ENCODE measurements at places on chromosomes 1 and 21.

DNA sequence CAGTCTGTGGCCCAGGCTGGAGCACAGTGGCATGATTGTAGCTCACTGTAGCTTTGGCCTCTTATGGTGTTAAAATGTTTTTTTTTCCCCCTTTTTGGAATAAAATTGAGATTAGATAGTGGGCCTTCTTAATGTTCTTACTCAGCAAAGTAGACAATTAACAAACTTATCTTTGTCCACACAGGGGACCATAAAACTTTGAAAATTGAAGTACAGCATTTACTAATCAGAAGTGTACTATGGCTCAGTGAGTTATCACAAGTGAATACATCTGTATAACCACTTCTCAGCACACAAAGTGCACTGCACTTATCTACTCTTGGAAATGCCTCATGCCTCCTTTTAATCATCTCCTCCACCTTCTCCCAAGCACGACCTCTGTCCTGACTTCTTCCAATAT lies 218.9 kb downstream of the PRDM2 start:
- no peak overlapping the region for H3K27ac ChIP-seq
- H3K36me3 ChIP-seq, result no peaks in the 10 kb centered on the region
- no peaks in the 10 kb centered on the region for H3K4me1 ChIP-seq
- H3K4me3 ChIP-seq, result no peak overlapping the region

GRCh38 chr1:92324784-92325183 lies 25.9 kb downstream of the RPAP2 start:
- no peaks in the 10 kb centered on the region for H3K4me1 ChIP-seq

- no peaks in the 10 kb centered on the region for H3K27me3 ChIP-seq
- no peak overlapping the region for H3K27ac ChIP-seq
Measured at GRCh38 chr1:112625696-112626095, 6.1 kb downstream of the CAPZA1 start.

GRCh38 chr1:6956488-6957159 lies 171.4 kb downstream of the CAMTA1 start:
- H3K4me3 ChIP-seq, result no peak overlapping the region
- H3K27ac ChIP-seq, result no peak overlapping the region
- H3K4me1 ChIP-seq, result peaks cover 2% of the 10 kb centered on the region
- no peaks in the 10 kb centered on the region for H3K36me3 ChIP-seq
- DNase-seq, result no peak
- peaks cover 3% of the 10 kb centered on the region for H3K27me3 ChIP-seq

- peak overlapping the region; percentile 81 for H3K4me3 ChIP-seq
- H3K27ac ChIP-seq, result peak overlapping the region; percentile 90
- no peaks in the 10 kb centered on the region for H3K27me3 ChIP-seq
Measured at GRCh38 chr1:93680076-93680419, 1.6 kb downstream of the BCAR3 start.

- H3K36me3 ChIP-seq, result peaks cover 5% of the 10 kb centered on the region
- H3K4me3 ChIP-seq, result no peak overlapping the region
- H3K27me3 ChIP-seq, result no peaks in the 10 kb centered on the region
Measured at GRCh38 chr21:42739061-42739931, 85.9 kb downstream of the PDE9A start.

DNA sequence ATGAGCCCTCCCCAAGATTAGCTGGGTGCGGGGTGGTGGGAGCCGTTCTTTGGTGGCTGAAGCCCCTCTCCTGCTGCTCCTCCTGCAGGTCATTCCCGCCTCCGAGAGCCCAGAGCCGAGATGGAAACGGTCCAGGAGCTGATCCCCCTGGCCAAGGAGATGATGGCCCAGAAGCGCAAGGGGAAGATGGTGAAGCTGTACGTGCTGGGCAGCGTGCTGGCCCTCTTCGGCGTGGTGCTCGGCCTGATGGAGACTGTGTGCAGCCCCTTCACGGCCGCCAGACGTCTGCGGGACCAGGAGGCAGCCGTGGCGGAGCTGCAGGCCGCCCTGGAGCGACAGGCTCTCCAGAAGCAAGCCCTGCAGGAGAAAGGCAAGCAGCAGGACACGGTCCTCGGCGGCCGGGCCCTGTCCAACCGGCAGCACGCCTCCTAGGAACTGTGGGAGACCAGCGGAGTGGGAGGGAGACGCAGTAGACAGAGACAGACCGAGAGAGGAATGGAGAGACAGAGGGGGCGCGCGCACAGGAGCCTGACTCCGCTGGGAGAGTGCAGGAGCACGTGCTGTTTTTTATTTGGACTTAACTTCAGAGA lies 448 bp downstream of the G0S2 start:
- H3K4me1 ChIP-seq, result peaks cover 33% of the 10 kb centered on the region
- peak overlapping the region; percentile 52 for H3K4me3 ChIP-seq
- no peak for DNase-seq
- no peak overlapping the region for H3K27ac ChIP-seq
- peaks cover 3% of the 10 kb centered on the region for H3K27me3 ChIP-seq

- no peak for DNase-seq
- no peaks in the 10 kb centered on the region for H3K27me3 ChIP-seq
- H3K27ac ChIP-seq, result no peak overlapping the region
- no peak overlapping the region for H3K4me3 ChIP-seq
- H3K4me1 ChIP-seq, result no peaks in the 10 kb centered on the region
- peaks cover 95% of the 10 kb centered on the region for H3K36me3 ChIP-seq
Measured at GRCh38 chr1:169858467-169858866, 35.2 kb downstream of the SCYL3 start.

- no peaks in the 10 kb centered on the region for H3K36me3 ChIP-seq
- DNase-seq, result no peak
- no peaks in the 10 kb centered on the region for H3K27me3 ChIP-seq
- H3K27ac ChIP-seq, result no peak overlapping the region
- no peaks in the 10 kb centered on the region for H3K4me1 ChIP-seq
- no peak overlapping the region for H3K4me3 ChIP-seq
Measured at GRCh38 chr21:27134516-27134915, 167.6 kb upstream of the ADAMTS5 start.

- H3K4me1 ChIP-seq, result peaks cover 15% of the 10 kb centered on the region
- peaks cover 70% of the 10 kb centered on the region for H3K36me3 ChIP-seq
- peak; percentile 49 for DNase-seq
- no peak overlapping the region for H3K27ac ChIP-seq
- H3K4me3 ChIP-seq, result no peak overlapping the region
Measured at GRCh38 chr1:228396770-228397662, 9.6 kb downstream of the TRIM11 start.

DNA sequence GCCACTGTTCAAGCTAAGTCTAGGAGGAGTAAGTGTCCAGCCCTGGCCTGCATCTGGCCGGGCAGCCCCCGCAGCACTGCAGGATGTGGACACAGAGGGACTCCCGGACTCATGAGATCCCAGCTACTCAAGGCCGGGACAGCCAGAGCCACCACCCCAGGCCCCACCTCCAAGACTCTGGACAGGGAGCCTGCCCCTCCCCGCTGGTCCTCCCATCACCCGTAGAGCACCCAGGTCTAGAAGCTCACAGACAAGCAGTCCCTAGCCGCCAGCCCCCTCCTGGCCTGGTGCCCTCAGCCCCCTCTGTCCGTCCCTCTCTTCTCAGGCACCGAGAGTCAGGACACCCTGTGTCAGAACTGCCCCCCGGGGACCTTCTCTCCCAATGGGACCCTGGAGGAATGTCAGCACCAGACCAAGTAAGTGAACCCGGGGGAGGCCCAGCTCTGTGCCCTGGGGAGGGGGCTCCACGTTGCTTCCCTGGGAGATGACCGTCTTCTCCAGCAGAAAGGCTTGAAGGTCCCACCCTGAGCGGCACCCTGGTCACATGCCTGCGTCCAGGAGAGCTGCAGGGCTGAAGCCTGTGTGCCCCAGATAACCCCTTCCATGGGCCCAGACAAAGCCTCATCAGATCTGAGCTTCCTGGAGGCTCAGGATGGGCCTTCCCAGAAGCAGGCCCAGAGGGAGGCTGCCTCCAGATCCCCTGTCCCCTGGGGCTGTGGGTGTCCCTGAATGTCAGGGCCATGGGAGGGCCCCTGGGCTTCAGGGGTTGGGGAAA lies 4.3 kb downstream of the TNFRSF14 start:
- H3K4me1 ChIP-seq, result peaks cover 29% of the 10 kb centered on the region
- no peak for DNase-seq
- no peak overlapping the region for H3K27ac ChIP-seq

- no peak for DNase-seq
- H3K4me1 ChIP-seq, result no peaks in the 10 kb centered on the region
- H3K36me3 ChIP-seq, result no peaks in the 10 kb centered on the region
- no peak overlapping the region for H3K27ac ChIP-seq
- H3K27me3 ChIP-seq, result no peaks in the 10 kb centered on the region
Measured at GRCh38 chr1:228783418-228784040, 48.2 kb downstream of the RHOU start.

- H3K4me1 ChIP-seq, result no peaks in the 10 kb centered on the region
- H3K4me3 ChIP-seq, result no peak overlapping the region
- H3K27ac ChIP-seq, result no peak overlapping the region
- no peaks in the 10 kb centered on the region for H3K27me3 ChIP-seq
Measured at GRCh38 chr1:223087291-223088255, 55.5 kb downstream of the TLR5 start.

- no peak overlapping the region for H3K4me3 ChIP-seq
- DNase-seq, result no peak
- peaks cover 7% of the 10 kb centered on the region for H3K4me1 ChIP-seq
Measured at GRCh38 chr1:26412180-26412840, 1.7 kb downstream of the LIN28A start.

- peak within 1 kb of the TSS; percentile 90 for H3K27ac ChIP-seq
- H3K4me3 ChIP-seq, result peak within 1 kb of the TSS; percentile 63
- peak; percentile 93 for DNase-seq
- H3K4me1 ChIP-seq, result peaks cover 36% of the 10 kb centered on the region
- H3K36me3 ChIP-seq, result peaks cover 14% of the 10 kb centered on the region
Measured at GRCh38 chr1:153985941-153986761, at the start of gene RAB13. TSS of gene RAB13 (minus strand) at chr1:153986339. CDS start at chr1:153986236, 103 bp downstream.

GRCh38 chr1:6472391-6472790 lies 6.4 kb upstream of the TNFRSF25 start:
- DNase-seq, result no peak
- H3K36me3 ChIP-seq, result peaks cover 55% of the 10 kb centered on the region
- no peaks in the 10 kb centered on the region for H3K27me3 ChIP-seq
- peak overlapping the region; percentile 57 for H3K27ac ChIP-seq
- H3K4me3 ChIP-seq, result no peak overlapping the region
- H3K4me1 ChIP-seq, result peaks cover 35% of the 10 kb centered on the region

DNA sequence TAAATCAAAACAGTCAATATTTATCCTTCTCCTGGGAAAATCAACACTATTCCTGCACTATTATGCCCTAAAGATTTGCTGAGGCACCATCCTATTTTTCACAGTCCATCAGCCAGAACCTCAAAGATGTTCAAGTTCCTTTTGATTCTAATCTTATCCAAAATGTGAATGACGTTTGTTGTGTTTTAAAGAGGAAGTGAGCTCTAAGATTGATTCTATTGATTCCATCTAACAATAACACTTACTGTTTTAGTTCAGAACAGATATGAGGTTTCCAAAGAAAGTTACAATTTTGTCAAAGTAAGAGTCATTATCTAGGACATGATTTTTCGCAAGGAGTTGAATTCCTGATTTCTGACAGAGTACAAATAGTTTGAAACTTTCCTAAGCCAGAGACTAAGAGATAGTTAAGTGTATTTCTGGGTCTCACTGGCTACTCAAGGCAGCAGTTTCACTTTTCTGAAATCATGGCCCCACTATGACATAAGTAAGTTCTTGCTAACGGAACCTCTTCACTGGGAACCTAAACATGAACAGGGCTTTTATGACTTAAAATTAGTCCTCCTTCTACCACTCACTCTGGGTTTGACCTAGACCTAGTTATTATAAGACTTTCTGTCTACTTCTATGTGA lies 84.7 kb downstream of the LHX9 start:
- H3K27ac ChIP-seq, result no peak overlapping the region
- no peak for DNase-seq
- H3K4me1 ChIP-seq, result no peaks in the 10 kb centered on the region
- H3K36me3 ChIP-seq, result no peaks in the 10 kb centered on the region
- no peak overlapping the region for H3K4me3 ChIP-seq
- H3K27me3 ChIP-seq, result no peaks in the 10 kb centered on the region

DNA sequence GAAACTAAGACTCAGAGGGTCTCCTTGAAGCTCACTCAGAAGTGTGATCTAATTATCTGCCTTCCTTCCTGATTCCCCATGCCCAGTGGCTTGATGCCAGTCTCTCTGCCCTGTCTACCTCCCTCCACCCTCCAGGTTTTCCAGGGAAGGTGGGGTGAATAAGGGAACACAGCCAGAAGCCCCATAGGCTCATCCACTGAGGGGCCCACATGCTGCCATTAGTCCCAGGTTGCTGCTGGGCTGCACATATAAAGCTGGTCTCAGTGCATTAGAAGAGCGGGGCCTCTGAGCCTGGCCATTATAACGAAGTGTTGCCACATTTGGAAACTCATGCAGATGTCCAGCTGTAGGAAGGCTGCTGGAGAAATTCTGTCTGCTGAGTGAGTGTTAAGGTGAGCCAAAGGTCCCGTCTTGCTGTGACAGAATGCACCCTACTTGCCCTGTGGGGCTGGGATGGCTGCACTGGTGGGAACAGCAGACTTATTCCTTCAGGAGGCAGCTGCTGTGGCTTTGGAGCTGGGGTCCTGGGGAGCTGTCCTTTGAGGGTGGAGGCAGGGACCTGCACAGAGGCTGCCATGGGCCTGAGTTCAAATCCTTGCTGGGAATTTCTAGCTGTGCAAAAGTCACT lies 2.9 kb downstream of the ADORA1 start:
- H3K4me1 ChIP-seq, result peaks cover 23% of the 10 kb centered on the region
- no peak overlapping the region for H3K4me3 ChIP-seq
- no peak overlapping the region for H3K27ac ChIP-seq
- peak; percentile 52 for DNase-seq
- H3K36me3 ChIP-seq, result no peaks in the 10 kb centered on the region
- peaks cover 25% of the 10 kb centered on the region for H3K27me3 ChIP-seq

- no peaks in the 10 kb centered on the region for H3K36me3 ChIP-seq
- DNase-seq, result peak; percentile 75
- no peak overlapping the region for H3K27ac ChIP-seq
- H3K27me3 ChIP-seq, result peaks cover 89% of the 10 kb centered on the region
- peaks cover 39% of the 10 kb centered on the region for H3K4me1 ChIP-seq
Measured at GRCh38 chr21:44710294-44710665, 1.1 kb downstream of the TSPEAR start.

DNA sequence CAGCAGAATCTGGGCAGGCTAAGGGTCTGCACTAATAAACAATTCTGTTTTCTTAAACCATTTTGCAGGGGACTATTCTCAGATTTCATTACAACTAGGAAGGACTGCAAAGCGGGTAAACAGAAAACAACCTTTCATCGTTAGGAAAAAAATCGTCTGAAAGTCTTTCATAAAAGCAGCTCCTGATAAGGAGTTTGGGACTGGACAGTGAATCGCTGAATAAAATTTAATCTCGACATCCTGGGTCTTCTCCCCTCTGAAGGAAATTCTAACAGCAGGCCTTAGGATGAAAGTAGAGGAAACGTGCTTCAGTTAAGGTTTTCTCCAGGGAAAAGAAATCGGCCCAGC lies 471 bp upstream of the MTF2 start:
- peak overlapping the region; percentile 70 for H3K4me3 ChIP-seq
- H3K27me3 ChIP-seq, result no peaks in the 10 kb centered on the region
- DNase-seq, result no peak
- H3K27ac ChIP-seq, result peak overlapping the region; percentile 85
- H3K36me3 ChIP-seq, result no peaks in the 10 kb centered on the region
- peaks cover 29% of the 10 kb centered on the region for H3K4me1 ChIP-seq

- DNase-seq, result no peak
- H3K36me3 ChIP-seq, result no peaks in the 10 kb centered on the region
- no peaks in the 10 kb centered on the region for H3K4me1 ChIP-seq
- peak overlapping the region; percentile 62 for H3K27ac ChIP-seq
- H3K27me3 ChIP-seq, result no peaks in the 10 kb centered on the region
Measured at GRCh38 chr21:16308269-16308668, 578.5 kb downstream of the USP25 start.

GRCh38 chr21:44083631-44084291 lies 23.4 kb upstream of the PWP2 start:
- peak; percentile 38 for DNase-seq
- peaks cover 19% of the 10 kb centered on the region for H3K4me1 ChIP-seq
- peak overlapping the region; percentile 35 for H3K27ac ChIP-seq
- no peak overlapping the region for H3K4me3 ChIP-seq
- H3K36me3 ChIP-seq, result peaks cover 85% of the 10 kb centered on the region

All from suprapubic skin (tissue), 4 donors.